Prostate gland (tissue), 2 donors: ENCODE measurements at places on chromosomes 1 and 21. TPM values are rescaled to one million over a fixed set of nuclear protein-coding genes. Genes with fewer than 3 reads are reported as not detected.

- DNase-seq, result no peak
Observed at GRCh38 chr21:45267390-45267760, 20.3 kb downstream of the POFUT2 start.

GRCh38 chr1:222247081-222247480, 300.8 kb downstream of the HHIPL2 start:
- no peak for DNase-seq

DNA sequence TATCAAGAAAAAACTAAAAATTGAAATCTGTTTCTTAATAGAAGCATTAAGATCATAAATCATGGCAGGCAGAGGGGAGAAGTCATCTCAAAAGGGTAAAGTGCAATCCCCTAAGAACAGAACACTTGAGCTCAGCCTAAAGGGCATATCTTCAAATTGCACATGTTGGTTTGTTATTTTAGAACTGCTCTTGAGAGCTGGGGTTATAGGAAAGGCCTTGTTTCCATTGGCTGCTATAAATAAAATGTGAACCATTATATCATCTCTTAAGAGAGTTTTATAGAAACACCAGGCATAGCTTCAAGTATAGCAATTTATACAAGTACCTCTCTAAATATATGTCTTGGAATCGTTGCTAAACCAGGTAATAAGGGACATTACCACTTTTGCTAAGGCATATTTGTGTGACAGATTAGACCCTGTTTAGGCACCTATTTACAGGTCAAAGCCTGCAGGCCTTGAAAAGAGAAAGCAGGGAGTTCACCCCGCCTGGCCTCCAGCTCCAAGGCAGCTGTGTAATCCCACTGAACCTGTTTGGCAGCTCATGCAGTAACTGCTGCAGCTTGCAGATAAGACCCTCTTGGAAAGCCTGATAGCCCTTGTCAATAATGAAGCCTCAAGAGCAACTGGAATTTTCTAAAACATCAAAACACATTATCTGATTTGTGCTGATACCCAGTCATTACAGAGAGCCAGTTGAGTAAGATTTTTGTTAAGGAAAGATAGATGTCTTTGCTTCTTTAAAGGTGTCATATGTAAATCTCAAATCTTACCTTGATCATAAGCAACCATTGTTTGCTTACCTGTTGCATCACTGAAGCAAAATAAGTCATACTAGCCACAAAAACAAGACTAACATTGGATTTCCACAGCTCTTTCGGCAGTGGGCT, 24.2 kb upstream of the SYDE2 start:
- peak; percentile 67 for DNase-seq

Gene COA7
- total RNA-seq, result 4.4 TPM

Gene LY9
- total RNA-seq, result 0.46 TPM

- no peak for DNase-seq
Observed at GRCh38 chr21:28762357-28762735, 230.3 kb downstream of the LTN1 start.

DNA sequence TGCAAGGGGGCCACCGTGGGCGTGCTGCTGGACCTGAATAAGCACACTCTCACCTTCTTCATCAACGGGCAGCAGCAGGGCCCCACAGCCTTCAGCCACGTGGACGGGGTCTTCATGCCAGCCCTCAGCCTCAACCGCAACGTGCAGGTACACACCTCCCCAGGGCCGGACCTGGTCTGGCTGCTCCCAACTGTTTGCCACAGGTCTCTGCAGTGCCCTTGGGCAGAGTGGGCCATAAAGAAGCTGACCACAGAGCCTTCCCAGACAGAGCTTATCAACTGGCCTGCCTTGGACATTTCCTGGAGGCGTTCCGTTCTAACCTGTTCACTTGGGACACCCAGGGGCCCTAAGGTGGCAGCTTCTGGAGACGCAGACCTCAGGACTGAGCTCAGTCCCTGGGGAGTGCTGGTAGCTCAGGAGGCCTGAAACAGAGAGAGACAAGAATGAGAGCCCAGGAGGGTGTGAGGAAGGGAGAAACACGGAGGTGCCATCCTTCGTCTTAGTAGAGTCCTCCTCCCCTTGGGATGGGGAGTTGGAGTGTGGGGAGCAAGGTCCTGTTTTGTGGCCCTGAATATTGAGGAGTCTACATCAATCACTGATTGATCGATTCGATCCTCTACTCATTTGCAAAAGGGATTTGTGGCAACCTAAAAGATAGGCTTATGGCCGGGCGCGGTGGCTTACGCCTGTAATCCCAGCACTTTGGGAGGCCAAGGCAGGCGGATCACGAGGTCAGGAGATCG, 27.0 kb upstream of the GNPAT start:
- no peak for DNase-seq

- no peak for DNase-seq
Observed at GRCh38 chr21:39666026-39666425, 53.3 kb downstream of the B3GALT5 start.

Gene NBL1
- 268 TPM for total RNA-seq

DNA sequence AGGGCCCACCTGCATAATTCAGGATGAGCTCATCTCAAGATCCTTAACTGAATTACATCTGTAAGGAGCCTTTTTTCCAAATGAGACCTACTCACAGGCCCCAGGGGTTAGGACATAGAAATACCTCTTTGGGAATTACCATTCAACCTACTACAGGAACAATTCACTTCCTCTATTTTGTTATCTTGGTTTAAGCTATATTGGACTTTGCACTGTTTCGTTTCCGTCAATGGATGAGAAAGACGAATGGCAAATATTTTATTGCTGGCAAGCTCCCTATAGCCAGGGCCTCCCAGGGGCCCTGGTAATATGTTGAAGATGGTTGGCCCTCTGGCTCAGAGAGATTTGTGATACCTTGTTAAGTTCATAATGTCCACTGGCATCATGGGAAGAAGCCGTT, 384.2 kb upstream of the DUSP10 start:
- no peak for DNase-seq

- no peak for DNase-seq
Observed at GRCh38 chr1:151578941-151579340, 32.9 kb upstream of the SNX27 start.

DNA sequence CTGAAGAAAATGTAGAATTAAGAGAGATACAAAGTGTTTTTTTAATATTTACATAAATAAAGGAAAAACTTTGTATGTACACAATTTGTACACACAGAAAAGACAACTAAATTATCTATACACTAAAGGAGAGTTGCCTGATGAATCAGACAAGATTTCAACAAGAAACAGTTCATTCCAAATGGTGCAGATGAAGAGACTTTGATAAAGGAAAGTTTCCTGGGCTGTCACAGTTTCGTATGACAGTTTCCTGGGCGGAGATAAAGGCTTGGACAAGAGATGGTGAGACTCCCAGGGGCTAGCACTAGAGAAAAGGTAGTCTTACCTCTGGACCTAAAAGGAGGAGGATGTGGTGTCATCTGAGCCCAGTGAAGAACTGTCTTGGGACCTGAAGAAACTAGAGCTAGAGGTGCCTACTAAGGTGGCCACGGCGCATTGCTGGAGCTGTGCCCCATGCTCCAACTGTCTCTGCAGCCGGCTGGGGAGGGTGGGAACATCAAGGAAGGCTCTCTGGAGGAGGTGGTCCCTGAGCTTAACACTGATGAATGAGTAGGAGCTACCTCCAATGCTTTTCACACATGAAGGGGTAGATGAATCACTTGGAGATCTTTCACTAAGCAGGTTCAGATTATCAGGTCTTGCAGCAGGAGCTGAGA, 32.2 kb downstream of the ETS2 start:
- no peak for DNase-seq

Gene TNN
- 0.05 TPM for total RNA-seq

Gene KLF17
- not detected for total RNA-seq

DNA sequence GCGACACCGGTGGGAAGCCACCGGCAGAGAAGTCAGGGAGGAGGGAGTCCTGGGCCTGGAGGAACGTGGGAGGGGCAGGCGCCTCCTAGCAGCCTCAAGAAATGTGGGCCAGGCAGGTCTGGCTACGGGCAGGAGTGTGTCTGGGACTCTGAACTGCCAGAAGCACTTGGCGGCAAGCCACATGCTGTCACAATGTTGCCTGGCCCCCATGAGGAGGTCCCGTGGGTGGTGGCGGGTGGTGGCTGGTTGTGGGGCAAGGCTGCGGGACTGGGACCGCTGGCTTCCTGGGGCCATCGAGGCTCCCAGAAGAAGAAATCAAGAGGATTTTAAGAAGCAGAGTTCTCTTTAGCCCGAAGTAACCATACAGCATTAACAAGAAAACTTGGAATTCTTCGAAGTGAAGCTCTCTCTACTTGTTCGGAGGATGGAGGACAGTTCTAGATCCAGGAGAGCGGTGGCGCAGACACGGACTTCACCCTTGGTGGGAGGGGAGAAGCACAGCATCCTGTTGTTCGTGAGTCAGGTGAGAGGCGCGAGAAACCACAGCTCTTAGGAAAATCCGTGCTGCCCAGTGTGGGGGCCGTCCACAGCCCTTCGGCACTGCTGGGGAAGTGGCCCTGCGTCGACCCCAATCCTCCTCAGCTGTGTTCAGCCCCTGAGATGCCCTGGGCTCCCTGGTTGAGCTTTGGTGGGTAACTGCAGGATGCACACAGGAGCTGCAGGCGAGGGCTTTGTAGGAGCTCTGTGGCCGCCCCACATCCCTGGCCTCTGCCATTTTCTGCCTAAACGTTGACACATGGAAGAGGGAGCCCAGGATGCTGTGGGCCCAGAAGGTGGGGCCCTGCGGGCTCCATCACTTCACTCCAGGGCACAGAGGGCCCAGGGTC, 12.4 kb downstream of the SKI start:
- DNase-seq, result peak; percentile 87

GRCh38 chr1:151340870-151341754, 5.9 kb downstream of the RFX5 start:
- DNase-seq, result peak; percentile 62

Gene LRRC53
- total RNA-seq, result not detected

DNA sequence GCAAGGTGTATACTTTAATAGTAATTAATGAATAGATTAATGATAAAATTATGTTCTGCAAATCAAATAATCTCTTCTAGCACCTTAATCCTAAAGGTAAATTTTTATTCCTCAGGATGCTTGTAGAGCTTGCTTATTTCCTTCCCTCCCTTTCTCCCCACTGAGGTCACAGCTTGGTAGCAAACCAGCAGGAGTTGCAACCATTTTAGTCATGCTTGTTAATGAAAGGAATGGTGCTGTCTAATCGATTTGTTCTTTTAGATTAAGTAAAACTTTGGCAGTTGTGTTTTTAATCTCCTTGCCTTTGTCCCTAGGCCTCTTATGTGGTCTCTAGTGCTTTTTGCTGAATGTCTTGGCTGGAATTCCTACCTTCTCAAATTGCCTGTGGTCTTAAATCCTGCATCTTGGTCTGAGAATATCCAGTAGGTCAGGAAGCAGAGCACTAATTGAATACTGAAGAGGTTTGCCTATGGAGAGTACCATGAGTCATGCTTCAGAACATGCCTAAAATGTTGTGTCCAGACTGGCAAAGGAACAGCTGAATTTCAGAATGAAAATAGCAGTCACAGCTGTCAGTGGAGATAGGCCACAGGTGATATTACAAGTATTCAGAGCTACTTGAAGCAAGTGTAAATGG, 36.3 kb upstream of the RWDD3 start:
- no peak for DNase-seq

GRCh38 chr1:16205891-16206546, 6.4 kb downstream of the ARHGEF19 start:
- DNase-seq, result no peak

DNA sequence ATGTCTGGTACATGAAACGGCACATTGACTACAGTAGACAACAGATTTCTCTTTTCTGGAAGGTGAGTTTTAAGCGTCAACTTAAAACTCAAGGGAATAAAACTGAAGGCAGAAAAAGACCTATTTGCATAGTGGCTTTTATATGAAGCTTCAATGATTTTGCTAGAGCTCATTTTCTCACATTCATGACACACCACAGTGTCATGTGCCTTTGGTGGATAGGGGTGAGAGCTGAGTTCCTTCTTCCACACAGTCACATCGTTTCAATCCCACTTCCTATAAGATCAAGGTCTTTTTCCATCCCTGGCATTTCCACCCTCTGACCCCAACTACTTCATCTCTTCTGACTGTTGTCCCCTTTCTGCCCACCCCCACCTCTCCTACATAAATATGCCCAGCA, 31.0 kb downstream of the IL12RB2 start:
- no peak for DNase-seq

- no peak for DNase-seq
Observed at GRCh38 chr21:34913811-34914210, 135.3 kb downstream of the RUNX1 start.

DNA sequence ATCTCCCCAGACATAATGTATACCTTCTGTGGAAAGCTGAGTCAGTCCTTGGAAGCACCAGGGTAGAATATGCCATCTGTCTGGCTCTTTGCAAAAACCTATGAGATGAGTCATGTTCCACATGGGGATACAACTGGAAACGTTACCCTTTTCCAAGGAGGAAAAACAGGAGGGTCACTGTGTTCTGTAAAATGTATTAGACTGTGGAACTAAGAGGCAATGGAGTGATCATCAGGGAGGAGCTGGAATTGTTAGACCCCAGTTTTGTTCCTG, 16.1 kb upstream of the PSMD4 start:
- no peak for DNase-seq

DNA sequence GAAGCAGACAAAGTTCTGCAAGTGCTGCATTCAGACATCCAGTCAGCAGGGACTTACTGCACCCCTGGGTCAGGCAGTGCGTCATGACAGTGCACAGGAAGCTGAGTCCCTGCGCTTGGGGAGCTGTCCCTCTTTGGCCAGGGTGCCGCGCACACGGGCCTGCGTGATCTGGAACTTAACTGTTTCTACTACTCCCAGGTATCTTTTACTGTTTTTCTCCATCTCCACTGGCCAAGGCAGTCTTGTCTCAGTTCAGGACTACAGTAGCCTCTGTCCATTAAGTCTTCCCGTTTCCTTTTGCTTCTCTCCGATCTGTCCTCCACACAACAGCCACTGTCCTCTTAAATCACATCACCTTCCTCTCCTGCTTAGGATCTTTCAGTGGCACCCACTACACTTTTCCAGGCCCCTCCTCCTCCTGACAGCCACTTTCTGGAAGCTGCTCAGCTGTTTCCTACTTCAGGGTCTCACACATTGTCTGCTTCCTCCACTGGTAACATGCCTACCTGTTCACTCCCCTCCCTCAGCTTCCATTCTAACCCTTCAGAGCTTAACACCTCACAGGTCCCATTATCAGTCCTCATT, 15.9 kb downstream of the ERRFI1 start:
- DNase-seq, result no peak

DNA sequence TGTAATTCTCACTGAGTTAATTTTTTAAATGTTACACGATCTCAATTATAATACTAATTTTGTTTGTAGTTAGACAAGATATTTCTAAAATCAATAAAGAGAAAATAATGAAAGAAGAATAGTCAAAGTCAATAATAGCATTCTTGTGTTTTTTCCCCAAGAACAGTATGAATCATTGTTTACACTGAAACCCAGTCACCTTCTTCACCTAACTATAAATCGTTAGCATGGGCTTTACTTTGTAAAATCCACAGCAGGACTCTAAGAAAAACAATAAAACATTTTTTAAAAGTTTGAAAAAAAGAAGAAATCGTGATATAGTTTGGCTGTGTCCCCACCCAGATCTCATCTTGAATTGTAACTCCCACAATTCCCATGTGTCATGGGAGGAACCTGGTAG, 234.6 kb upstream of the LYPLAL1 start:
- no peak for DNase-seq

GRCh38 chr1:1237874-1238701, 6.1 kb downstream of the B3GALT6 start:
- no peak for DNase-seq
